Fibroblast of skin of left biceps (primary cell): ENCODE measurements at places on chromosomes 7 and 10.

GRCh38 chr7:52100-52499 is 140.3 kb upstream of the FAM20C start:
- DNase-seq: no peak

DNA sequence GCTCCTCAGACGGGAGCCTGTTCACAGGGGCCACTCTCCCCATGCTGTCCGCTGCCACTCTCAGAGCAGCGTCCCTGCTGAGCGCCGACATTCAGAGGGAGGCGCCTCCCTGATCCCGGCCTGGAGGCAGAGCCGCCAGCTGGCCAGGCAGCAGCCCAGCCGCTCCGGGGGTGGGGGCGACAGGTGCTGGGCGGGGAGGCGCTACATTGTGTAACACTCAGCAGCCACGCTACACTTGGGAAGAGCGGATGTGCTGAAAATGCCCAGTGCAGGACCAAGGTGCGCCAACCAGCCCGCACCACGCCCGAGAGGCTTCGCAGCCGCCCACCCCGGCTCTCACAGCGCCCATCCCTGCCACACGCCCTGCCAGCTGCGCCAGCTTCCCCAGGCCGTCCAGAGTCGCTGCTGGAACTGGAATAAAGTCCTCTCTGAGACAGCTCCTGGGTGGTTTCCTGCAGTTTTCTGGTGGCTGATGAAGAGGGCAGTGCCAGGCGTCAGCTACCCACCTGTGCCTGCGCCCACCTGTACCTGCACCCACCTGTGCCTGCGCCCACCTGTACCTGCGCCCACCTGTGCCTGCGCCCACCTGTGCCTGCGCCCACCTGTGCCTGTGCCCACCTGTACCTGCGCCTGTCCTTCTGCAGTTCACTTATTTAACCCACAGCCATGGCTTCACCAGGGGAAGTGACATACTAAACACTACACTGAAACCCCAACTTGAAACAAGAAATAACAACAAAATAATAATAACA is 25.7 kb downstream of the STK32C start:
- no peak for DNase-seq

DNA sequence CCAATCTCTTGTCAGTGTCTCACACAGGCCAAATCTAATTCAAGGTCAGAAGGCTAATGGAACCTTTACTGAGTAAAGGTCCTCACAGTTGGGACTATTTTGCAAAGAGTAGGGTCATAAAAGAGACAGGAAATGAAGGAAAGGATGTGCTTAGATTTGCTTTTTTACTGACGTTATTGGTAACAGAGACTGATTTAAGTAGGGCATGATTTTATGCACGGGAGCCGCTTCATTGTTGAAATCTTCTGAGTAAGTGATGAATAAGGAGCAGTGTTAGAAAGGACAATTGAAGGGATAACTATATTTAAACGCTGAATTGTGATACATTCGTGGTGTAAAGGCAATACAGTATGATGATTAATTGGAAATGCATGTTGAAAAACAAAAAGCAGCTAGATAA is 261.5 kb downstream of the MALRD1 start:
- no peak for DNase-seq

DNA sequence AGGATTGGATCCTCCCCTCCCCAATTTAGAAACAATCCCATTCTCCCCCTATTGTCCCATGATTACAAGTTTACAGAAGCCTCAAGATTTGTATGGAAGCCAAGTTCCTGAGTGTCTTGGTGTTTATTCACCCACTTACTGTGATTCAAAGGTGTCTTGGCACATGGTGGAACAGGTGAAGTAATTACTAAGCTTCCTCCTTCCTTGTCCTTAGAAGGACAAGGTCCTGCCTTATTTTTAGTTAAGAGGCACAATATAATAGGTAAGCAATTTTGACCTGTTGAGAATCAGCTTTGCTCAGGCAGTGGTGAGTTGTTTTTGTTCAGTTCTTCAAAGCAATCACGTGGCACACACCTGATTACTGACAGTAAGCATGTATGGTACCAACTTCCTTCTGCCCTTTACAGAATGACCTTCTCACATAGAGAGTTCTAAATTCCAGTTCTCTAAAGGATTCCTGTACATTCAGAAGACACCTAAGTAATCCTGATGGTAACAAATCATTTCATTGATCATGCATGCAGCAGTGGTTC is 60.7 kb upstream of the SLC13A1 start:
- no peak for DNase-seq

DNA sequence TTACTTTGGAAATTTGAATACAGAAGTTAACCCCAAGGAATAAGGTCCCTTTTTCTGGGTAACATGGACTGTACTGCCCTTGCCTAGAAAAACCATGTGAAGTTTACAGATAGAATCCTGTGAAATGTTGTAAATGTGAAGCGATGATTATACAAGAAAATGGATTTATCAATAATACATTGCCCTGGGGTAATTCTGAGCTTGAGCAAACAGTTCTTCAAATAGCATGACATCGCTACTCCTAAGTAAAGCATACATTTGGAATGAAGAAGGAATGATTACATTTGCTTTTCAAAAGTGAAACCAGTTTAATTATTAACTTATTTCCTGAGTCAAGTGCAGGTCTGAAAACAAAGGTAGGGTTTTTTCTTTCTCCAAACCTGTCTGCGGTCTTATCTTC is 43.3 kb upstream of the FZD8 start:
- DNase-seq: no peak

GRCh38 chr10:103451831-103452505 is at the start of gene CALHM2:
Gene CALHM2, minus strand, starts transcription at chr10:103452370. Its CDS starts 2,429 bp downstream, at chr10:103449941.
- DNase-seq: no peak

GRCh38 chr10:23702977-23703414 is 264.1 kb downstream of the OTUD1 start:
- DNase-seq: peak; percentile 5

DNA sequence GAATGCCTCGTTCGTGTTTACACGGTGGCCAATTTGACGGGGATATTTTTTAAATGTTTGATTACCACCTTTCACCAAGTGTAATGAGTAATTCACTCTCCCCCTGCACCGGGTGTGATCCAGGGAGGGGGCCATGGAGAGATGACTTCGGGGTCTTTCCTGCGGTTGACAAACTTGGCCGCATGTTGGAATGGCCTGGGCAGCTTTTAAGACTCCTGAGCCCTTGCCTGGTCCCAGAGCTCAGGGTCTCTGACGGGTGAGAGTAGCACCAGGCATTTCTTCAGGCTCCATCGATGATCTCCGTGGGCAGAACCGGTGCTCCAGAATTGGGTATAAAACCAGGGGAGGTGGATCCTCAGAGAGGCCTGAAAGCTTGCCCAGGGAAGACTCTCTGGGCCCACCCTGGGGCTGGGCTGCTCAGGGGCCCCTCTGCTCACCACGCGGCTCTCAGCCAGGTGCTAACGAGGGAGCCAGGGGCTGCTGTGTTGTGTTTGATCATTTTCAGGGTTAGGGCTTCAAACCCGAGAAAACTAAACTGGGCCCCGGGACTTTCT is 882 bp downstream of the ZNF282 start:
- DNase-seq: no peak

GRCh38 chr7:102426268-102427018 is 6.9 kb upstream of the ORAI2 start:
- no peak for DNase-seq

DNA sequence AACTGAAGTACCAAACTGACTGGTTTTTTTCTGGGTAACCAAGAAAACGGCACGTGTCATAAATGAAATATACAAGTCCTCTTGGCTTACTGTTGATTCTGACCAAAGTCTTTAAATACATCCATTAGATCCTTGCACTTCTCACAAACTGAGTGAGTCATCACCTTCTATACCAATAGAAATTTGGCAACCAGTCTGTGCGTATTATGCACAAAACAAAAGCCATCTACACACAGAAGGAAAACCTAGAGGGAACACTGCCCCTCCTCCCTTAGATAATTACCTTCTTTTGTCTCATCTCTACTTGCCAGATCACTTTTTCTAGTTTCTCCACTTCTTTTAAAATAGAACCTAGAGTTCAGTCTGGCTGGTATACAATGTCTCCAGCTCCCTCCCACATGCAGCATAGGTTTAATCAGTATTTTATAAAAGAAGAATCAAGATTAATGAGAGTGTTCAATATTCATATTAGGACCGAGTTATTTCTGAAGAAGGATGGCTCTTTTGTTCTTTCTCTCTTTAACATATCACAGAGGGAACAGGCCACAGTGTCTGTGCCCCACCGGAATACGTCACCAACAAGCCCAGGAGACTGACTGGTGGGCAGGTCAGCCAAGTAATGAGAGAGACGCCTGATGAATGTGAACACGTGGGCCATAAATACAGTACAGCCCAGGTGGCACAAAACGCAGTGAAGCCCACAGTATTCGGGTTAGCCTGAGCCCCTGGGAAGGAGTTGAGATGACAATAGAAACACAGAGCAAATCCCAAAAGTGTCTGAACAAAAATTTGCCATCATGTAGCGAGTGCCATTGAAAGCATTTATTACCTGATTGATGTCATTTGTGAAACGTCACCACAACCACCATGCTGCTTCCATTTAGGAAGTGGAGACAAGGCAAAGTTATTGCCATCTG is 91.3 kb downstream of the KIAA1549 start:
- DNase-seq: no peak

GRCh38 chr7:92997152-92997551 is 120.6 kb downstream of the SAMD9 start:
- no peak for DNase-seq

DNA sequence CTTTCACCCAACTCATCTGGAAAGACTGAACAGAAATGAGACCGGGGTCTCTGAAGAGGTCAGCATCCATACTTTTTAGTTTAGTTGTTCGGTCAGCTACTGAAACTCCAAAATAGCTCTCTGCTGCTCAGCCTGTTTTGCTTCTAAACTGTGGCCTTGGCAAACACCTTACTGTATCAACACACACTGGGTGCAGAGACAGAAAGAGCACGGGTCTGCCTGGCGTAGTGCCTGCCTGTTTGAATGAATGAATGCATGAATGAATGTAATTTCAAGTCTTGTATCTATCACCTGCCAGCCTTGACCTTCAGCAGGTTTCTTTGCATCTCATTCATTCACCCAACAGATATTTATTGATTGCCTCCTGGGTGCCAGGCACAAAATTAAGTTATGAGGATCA is 98.4 kb downstream of the PLPP4 start:
- DNase-seq: no peak

GRCh38 chr7:139521439-139521838 is 2.0 kb upstream of the CLEC2L start:
- no peak for DNase-seq

DNA sequence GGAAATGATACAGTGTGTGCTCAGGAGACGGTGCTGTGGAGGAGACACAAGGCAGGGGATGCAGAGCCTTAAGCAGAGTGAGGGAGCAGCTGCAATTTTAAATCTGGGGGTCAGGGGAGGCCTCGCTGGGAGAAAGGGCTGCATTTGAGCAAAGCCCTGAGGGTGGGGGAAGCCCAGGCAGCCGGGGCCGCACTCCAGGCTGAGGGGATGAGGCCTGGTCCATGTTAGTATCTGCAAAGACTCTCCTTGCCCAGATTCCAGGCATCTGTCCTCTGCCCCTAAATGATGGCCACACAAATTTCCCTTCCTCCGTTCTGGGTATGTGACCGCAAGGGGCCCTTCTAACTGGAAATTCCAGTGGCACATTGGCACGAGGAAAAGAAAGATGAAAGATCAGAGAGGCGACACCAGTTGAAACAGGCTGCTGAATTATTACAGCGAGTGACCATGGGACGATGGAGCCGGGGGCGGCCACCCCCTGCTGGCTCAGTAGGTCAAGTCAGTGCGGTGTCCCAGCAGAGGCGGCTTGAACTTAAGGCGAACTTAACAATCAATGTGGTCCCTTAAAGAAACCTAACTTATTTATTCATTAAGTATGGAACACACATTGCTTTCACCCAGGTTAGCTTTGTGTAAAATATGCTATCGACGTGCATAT is 62.3 kb upstream of the KAT6B start:
- no peak for DNase-seq

DNA sequence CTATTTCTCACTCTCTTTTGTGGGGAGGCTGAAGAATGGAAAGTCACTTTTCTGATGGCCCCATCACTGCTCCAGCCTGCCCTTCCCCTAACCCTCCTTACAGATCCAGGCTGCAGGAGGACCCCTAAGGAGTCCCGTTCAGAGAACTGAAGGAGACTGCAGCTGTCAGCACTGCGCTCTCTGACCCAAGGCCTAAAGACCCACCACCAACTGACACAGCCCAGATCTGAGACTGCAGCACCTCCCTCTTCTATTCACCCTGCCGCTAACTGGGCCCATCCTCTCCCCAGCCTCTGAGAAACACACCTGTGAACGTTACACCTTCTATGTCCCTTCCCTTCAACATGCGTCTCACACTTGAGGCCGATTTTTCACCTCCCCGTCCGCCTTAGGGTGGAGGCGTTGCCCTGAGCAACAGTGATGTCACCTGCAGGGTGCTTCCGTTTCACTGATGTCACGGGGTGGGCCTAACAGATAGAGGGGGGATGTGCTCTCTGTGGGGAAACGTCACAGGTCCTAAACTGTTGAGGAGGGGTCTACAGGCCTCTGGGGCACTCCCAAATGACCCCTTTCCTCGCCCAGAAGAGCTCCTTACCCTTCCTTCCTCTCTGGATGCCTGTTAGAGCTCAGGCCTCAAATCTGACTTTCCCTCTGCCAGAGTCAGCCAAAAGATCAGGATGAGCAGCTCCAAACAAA is 5.1 kb downstream of the ITPRIP start:
- DNase-seq: no peak

DNA sequence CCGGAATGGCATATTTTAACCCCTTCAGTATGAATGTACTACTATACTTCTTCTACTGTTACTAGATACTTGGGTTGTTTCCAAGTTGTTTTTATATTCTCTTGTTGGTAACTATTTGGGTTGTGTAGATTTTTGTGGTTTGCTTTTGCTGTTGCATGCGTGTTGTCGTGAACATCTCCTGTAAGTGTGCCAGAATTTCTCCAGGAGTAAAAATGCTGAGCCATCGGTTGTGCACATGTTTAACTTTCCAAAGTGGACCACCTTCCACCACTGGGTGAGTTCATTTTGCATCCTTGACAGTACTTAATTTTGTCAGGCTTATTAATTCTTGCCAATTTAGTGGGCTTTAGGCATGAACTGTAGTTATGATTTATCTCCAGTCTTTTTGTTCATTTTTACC is 47.9 kb downstream of the CSGALNACT2 start:
- peak; percentile 43 for DNase-seq

DNA sequence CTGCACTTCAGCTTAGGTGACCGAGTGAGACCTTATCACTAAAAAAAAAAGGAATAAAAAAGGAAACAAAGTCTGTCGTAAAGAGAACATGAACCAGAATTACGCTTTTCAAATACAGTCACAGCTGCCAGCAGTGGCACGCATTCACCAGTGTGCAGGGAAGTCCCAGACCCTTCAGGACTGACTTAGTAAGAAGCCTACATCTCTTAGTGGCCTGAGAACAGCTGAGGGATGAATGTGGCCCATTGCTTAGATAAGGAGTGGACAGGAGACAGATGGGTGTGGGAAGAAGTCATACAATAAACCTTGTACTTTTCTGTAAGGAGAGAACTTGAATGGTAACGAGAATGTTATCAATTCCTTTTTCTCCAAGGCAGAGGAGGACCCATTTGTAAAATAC is 178.5 kb downstream of the JCAD start:
- DNase-seq: no peak

GRCh38 chr7:38630720-38631673 is at the start of gene AMPH:
Gene AMPH, minus strand, starts transcription at chr7:38631373. Its CDS starts 22 bp downstream, at chr7:38631351.
- peak; percentile 36 for DNase-seq

GRCh38 chr10:5094265-5095205 is at the start of gene AKR1C3:
Gene AKR1C3, plus strand, starts transcription at chr10:5094414. Its CDS starts 31 bp downstream, at chr10:5094445.
- no peak for DNase-seq
